ENCODE measurements at places on chromosomes 5 and 9.

DNA sequence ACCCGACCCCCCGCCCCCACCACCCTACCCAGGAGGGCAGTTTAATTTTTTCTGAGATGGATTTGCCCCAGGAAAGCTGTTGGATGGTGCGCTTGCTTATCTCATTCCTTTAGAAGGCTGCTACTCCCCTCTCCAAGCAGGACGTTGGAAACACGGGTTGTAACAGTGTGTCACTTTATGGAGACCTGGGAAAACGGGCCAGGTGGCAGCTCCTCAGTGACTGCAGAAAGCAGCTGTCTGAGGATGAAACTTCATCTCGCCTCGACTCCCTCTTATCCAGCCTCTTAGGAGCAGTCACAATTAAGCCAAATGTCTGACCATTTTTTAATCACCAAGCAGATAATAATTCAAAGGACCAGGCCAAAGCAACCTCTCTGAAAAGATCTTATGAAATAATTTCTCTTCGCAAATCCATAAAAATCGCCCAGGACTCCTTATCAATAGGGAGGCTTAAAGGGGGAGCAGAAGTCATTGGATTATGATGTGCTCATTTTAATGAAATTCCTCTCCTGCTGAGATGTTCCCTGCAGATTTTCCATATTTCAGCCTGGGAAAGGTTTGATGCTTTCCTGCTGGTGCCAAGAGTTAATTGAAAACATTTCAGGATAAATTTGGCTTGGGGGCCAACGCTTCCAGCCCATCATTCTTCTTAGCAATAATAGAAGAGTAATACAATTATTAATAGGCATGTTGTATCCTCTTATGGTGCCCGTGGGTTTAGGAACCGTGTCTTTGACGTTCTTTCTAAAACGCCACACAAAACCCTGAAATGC is 26.0 kb downstream of the GAS1 start:
- H3K27ac ChIP-seq = no peak overlapping the region
- H3K36me3 ChIP-seq = no peaks in the 10 kb centered on the region
- H3K4me3 ChIP-seq = no peak overlapping the region
- no peak for DNase-seq

GRCh38 chr9:98953581-98954243 is 10.0 kb downstream of the COL15A1 start:
- no peak overlapping the region for H3K27ac ChIP-seq
- H3K4me3 ChIP-seq = no peak overlapping the region
- no peaks in the 10 kb centered on the region for H3K36me3 ChIP-seq
- DNase-seq = no peak
- H3K27me3 ChIP-seq = peaks cover 11% of the 10 kb centered on the region
- H3K4me1 ChIP-seq = no peaks in the 10 kb centered on the region

GRCh38 chr5:131664929-131665328 is 29.9 kb upstream of the RAPGEF6 start:
- H3K4me3 ChIP-seq = no peak overlapping the region
- no peak for DNase-seq
- H3K36me3 ChIP-seq = peaks cover 22% of the 10 kb centered on the region
- no peak overlapping the region for H3K27ac ChIP-seq

GRCh38 chr5:40909264-40909663 is at the start of gene C7:
Gene C7 (plus strand): TSS chr5:40909497. CDS start chr5:40909611, 114 bp downstream.
- H3K4me1 ChIP-seq = no peaks in the 10 kb centered on the region
- H3K4me3 ChIP-seq = no peak within 1 kb of the TSS
- peaks cover 6% of the 10 kb centered on the region for H3K27me3 ChIP-seq

GRCh38 chr5:89450149-89450538 is 567.2 kb upstream of the MEF2C start:
- no peaks in the 10 kb centered on the region for H3K36me3 ChIP-seq
- H3K27ac ChIP-seq = no peak overlapping the region

- no peaks in the 10 kb centered on the region for H3K27me3 ChIP-seq
- H3K4me3 ChIP-seq = no peak overlapping the region
- DNase-seq = no peak
- no peaks in the 10 kb centered on the region for H3K36me3 ChIP-seq
- no peaks in the 10 kb centered on the region for H3K4me1 ChIP-seq
- no peak overlapping the region for H3K27ac ChIP-seq
Measured at GRCh38 chr9:4066120-4066519, 233.7 kb downstream of the GLIS3 start.

DNA sequence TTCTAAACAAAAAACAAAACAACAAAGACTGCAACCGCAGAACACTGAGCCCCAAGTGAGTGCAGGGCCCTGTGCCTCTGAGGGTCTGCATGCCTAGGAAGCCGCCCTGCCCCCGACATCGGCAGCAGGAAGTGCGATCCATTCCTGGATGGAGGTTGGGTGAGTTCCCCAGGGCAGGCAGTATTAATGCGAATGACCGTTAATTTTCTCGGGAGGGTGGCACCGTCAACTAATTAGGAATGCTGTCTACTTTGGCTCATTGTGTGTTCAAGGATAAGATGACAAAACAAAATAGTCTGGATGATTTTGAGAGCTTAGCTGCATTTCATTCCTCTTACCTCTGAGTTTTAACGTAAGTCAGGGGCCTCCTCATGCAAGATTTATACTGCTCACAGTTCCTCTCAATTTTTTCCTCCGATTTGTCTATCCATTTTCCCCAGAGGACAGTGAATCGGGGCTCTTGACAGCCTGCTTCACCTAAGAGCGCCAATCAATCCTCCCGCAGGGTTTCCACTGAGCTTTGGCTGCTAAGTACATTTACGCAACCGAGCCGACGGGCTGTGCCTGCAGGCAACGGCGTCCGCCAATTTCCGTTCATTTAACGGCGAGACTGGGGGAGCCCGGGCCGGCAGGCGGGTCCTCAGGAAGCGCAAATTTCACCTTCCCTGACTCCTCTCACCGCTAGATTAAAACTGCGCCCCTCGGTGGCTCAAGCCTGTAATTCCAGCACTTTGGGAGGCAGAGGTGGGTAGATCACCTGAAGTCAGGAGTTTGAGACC is 2.9 kb upstream of the NXNL2 start:
- peaks cover 1% of the 10 kb centered on the region for H3K36me3 ChIP-seq
- H3K27ac ChIP-seq = no peak overlapping the region
- H3K27me3 ChIP-seq = peaks cover 20% of the 10 kb centered on the region
- DNase-seq = peak; percentile 31

DNA sequence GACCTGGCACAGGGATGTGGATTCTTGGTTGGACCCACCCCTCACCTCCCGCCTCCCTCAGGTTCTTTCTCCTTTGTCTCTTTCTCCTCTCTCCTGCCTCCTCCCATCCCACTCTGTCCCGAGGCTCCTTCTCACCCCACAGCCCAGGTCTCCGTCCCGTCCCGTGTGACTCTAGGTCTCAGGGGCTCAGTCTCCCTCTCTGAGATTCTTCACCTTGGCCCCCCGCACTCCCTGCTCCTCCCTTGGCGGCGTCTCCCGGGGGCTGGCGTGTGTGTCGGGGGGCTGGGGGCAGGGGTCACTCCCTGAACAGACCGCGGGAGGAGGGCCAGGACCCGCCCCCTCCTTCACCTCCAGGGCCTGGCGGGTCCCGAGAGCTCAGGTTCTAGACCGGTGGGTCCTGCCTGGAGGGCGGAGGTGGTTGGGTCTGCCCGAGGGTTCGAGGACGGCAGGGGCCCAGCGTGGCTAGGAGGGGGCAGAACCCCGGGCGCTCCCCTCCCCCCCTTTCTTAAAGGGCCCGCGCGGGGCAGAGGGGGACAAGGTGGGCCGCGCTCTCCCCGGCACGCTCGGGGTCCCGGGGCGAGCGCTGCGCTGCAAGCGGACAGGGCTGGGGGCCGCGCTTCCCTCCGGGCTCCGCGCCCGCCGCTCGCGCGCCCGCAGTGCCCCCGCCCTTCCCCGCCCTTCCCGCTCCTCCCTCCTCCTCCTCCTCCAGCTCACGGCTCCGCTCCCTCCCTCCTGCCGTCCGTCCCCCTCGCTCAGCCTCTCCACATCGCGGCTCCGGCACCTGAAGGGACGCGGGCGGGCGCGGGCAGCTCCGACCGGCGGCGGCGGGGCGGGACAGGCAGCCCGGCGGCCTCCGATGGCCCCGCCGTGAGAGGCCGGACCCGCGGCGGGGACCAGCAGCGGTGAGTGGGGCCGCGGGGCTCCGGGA is at the start of gene PSD2:
PSD2 (plus strand) TSS at position 735 of the 928 bp plus-strand sequence. CDS start 13,633 bp downstream, outside the sequence.
- H3K4me3 ChIP-seq = peak within 1 kb of the TSS; percentile 49
- peak; percentile 30 for DNase-seq
- peaks cover 47% of the 10 kb centered on the region for H3K27me3 ChIP-seq
- H3K27ac ChIP-seq = no peak within 1 kb of the TSS
- H3K4me1 ChIP-seq = peaks cover 2% of the 10 kb centered on the region

DNA sequence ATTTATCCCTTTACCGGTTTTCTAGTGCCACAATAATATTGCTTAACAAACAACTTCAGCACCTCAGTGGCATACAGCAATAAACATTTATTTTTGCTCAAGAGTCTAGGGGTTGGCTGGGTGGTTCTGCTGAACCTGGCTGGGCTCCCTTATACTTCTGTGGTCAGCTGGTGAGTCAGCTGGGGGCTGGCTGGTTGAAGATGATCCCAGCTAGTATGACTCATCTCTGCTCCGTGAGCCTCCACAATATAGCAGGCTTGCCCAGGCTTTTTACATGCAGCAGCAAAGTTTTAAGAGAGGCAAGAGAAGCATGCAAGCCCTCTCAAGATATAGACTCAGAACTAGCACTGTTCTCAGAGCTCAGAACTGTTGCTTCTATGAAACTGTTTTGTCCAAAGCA is 523.5 kb upstream of the CLINT1 start:
- no peak overlapping the region for H3K4me3 ChIP-seq
- no peaks in the 10 kb centered on the region for H3K27me3 ChIP-seq
- H3K4me1 ChIP-seq = no peaks in the 10 kb centered on the region
- H3K36me3 ChIP-seq = no peaks in the 10 kb centered on the region
- DNase-seq = peak; percentile 11

DNA sequence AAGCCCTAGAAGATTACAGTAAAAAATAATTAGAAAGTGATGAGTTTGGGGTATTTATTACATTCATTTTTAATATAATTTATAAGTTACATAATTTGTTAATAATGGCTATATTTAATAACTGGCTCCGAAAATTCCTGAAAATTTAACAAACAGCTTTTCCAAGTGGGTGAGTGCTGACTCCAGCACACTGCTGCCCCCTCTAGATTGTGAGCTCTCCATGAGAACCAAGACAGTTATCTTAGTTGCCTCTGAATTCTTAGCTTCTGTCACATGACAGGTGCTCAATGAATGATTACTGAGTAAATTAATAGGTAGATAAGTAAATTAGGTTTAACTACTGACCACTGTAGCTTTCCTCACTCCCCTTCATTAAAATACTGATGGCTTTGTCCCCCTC is 7.8 kb downstream of the KLHL3 start:
- H3K36me3 ChIP-seq = no peaks in the 10 kb centered on the region
- H3K4me3 ChIP-seq = no peak overlapping the region
- H3K27ac ChIP-seq = no peak overlapping the region
- peaks cover 30% of the 10 kb centered on the region for H3K4me1 ChIP-seq
- DNase-seq = no peak
- H3K27me3 ChIP-seq = no peaks in the 10 kb centered on the region

- H3K36me3 ChIP-seq = peaks cover 7% of the 10 kb centered on the region
- H3K4me3 ChIP-seq = no peak overlapping the region
- no peak for DNase-seq
- H3K27me3 ChIP-seq = no peaks in the 10 kb centered on the region
- H3K27ac ChIP-seq = no peak overlapping the region
Measured at GRCh38 chr9:8036914-8037524, 237.4 kb upstream of the DMAC1 start.

- H3K27me3 ChIP-seq = peaks cover 10% of the 10 kb centered on the region
Measured at GRCh38 chr5:169331292-169331852, 30.4 kb upstream of the SLIT3 start.

DNA sequence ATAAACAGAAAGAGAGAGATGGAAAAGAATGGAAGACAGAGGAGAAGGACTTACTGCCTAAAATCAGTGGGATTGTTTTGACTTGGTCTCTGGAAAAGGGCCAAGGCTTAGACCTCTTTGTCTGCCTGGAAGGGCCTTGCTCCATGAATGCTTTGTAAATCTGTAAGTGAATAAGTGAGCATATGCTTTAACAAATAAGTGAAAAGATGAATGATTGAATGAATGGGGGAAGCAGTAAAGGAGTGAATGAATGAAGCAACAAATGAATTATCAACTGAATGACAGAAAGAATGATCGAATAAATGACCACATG is 5.5 kb downstream of the KCNIP1 start:
- H3K27me3 ChIP-seq = peaks cover 17% of the 10 kb centered on the region
- H3K36me3 ChIP-seq = no peaks in the 10 kb centered on the region
- no peaks in the 10 kb centered on the region for H3K4me1 ChIP-seq
- no peak overlapping the region for H3K27ac ChIP-seq
- no peak for DNase-seq

DNA sequence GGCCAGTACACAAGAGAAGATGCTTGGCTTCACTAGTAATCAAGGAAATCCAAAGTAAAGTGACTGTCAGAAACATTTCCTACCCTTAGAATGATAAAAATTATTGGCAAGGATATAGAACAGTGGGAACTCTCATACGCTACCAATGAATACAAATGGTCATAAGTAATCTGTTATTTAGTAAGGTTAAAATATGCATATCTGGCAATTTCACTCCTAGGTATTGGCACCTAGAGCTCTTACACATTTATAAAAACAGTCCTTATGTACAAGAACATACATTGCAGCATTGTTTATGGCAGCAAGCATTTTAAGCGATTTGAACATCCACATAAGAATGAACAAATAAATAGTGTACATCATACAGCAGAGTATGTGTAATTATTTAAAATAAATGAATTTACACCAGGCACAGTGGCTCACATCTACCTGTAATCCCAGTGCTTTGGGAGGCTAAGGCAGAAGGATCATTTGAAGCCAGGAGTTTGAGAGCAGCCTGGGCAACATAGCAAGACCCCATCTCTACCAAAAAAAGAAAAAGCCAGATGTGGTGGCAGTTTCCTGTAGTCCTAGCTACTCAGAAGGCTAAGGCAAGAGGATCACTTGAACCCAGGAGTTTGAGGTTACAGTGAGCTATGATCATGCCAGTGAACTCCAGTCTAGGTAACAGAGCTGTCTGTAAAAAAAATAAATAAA is 93.3 kb downstream of the NIPBL start:
- peaks cover 27% of the 10 kb centered on the region for H3K36me3 ChIP-seq
- H3K27ac ChIP-seq = no peak overlapping the region
- H3K27me3 ChIP-seq = no peaks in the 10 kb centered on the region

DNA sequence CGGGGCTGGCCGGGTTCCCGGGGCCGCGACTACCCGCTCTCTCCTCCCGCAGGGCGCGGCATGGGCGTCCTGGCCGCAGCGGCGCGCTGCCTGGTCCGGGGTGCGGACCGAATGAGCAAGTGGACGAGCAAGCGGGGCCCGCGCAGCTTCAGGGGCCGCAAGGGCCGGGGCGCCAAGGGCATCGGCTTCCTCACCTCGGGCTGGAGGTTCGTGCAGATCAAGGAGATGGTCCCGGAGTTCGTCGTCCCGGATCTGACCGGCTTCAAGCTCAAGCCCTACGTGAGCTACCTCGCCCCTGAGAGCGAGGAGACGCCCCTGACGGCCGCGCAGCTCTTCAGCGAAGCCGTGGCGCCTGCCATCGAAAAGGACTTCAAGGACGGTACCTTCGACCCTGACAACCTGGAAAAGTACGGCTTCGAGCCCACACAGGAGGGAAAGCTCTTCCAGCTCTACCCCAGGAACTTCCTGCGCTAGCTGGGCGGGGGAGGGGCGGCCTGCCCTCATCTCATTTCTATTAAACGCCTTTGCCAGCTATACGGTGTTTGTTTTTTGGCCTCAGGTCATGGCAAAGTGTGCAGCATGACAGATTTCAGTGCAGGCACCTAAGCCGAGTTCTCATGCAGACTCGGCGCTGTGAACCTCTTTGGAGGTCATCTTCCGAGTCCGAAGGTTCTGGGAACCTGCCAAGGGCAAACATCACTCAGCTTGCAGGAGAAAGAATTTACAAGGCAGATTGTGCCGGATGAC is 516 bp downstream of the MRPL41 start:
- peak; percentile 29 for DNase-seq
- H3K4me1 ChIP-seq = peaks cover 20% of the 10 kb centered on the region
- no peaks in the 10 kb centered on the region for H3K27me3 ChIP-seq

- H3K4me1 ChIP-seq = no peaks in the 10 kb centered on the region
- no peak overlapping the region for H3K27ac ChIP-seq
Measured at GRCh38 chr5:126054577-126055347, 368.4 kb upstream of the GRAMD2B start.

Measured in activated naive CD4-positive, alpha-beta T cell treated with anti-CD3 and anti-CD28 coated beads for 36 hours (primary cell).